Eye (tissue), 1 donor: ENCODE measurements at places on chromosomes 4 and X.

- DNase-seq = no peak
Observed at GRCh38 chr4:125135652-125136051, 179.1 kb upstream of the FAT4 start.

- no peak for DNase-seq
Observed at GRCh38 chr4:104722467-104722866, 227.8 kb upstream of the CXXC4 start.

DNA sequence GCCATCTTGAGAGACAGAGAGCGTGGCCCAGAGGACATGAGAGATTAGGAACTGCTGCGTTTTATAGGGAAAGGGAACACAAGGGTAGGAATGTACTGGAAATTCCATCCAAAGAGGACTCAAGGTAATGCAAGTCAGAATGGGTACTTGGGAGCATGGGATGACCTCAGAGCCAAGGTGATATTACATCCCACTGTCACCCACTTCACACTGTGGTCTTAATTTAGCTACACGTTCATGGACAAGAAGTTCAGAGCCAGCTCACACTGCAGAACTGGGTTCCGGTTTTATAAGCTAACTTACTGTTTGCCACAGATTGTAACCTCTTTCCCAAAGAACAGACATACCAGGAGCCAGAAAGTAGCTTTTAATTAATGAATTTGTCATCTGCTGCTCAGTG lies 244.7 kb downstream of the CBR4 start:
- DNase-seq = no peak

DNA sequence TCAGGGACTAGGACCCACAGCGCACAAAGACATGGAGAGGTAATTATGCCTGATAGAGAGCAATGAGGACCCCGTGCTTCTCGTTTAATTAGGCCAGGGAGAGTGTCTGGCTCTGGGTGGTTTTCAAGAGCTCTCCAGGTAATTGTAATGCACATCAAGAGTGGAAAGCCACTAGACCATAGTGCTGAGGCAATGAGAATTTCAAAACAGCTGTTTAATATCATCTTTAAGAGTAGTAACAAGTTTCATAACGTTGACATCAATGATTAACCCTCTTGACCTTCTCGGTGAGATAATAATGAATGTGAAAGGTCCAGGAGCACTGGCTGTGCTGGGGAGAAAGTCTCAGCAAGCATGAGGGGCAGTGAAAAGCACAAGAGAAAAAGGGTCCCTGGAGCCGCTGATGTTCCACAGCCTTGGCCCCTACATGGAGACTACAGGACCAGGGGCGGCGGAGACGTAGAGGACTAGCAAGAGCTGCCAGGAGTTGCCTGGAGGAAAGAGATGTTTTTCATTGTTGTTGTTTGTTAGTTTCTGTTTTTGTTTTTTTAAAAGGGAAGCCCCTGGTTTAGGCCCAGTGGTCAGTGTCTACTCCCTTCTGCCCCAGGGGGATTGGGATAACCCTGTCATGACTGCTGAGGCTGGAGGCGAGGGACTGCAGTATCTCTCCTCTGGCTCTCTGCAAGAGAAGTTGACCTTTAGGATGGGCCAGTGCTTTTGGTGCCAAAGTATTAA lies 14.8 kb upstream of the CXCR3 start:
- no peak for DNase-seq

GRCh38 chr4:139314047-139314800 lies 11.9 kb upstream of the NDUFC1 start:
- DNase-seq = no peak

DNA sequence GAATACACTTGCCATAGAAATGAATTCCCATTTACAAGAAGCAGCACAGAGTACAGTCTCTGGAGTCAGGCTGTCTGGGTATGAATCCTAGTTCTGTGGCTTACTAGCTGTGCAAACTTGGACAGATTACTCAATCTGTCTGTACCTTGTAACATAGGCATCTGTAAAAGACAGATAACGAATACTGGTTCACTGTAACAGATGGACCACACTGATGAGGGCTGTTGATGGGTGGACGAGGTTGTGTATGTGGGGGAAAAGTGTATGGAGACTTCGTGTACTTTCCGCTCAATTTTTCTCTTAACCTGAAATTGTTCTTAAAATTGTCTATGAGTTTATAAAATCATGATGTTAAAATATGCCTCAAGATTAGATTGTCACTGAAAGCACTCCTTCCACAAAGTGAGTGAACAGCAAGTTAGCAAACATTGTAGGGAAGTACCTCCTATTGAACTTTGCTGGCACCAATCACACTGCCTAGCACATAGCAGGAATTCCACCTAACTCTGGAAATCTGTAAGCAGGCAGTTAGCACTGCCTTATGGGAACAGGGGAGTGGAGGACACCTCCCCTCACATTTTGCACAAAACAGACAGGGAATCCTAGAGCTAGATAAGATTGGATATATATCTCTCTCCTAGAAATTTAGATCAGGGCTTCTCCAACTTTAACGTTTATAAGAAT lies 6.5 kb upstream of the EXOSC9 start:
- DNase-seq = no peak
